ENCODE measurements at places on chromosomes 3 and 15.

- no peak for DNase-seq
These were observed 101.5 kb downstream of the PGPEP1L start for GRCh38 chr15:98905963-98906711.

DNA sequence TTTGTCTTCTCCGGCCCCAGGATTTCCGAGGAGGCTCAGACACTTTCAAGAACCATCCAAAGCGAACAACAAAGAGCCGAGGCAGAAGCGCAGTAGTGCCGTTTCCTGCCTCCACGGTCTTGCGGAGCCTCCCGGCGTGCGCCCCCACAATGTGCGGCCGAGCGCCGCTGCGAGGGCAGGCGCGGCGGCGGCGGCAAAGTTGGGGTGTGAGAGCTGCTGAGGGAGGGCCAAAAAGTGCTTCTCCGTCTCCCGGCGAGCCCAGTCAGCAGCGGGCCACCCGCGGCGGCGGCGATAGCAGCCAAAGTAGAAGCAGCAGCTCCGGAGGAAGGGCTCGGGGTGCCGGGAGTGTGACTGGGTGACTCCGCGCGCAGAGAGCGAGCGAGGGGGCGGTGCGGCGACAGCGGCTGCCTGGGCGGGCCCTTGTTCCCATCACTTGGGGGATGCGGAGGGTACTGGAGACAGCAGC is 749.1 kb downstream of the ROBO1 start:
- no peak for DNase-seq

DNA sequence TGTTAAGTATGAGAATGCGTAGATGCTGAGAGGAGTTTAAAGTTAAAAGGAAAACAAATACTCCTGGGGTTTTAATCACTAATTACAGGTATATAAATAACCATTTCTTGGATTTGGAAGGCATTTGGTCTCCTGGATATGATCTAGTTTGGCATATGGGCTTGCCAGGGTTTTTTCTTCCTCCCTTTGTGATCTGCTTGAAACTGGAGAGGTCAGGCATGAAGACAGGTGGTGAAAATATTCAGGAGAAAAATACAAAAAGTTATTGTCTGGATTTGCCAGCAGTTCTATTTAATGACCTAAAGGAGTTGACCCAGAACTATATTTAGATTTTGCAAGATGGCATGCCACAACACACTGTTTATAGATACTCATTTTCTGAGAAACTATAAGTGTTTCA is 136.3 kb downstream of the DIPK2A start:
- no peak for DNase-seq

- DNase-seq, result no peak
These were observed 598.0 kb downstream of the FOXP1 start for GRCh38 chr3:70985572-70985971.

- no peak for DNase-seq
These were observed 93.6 kb downstream of the TBC1D2B start for GRCh38 chr15:77983708-77984445.

- DNase-seq, result no peak
These were observed 3.3 kb downstream of the TMED3 start for GRCh38 chr15:79314186-79314585.

- no peak for DNase-seq
These were observed 205.9 kb upstream of the MDFIC2 start for GRCh38 chr3:70518356-70518755.

GRCh38 chr3:9211155-9211950 is 38.1 kb downstream of the SRGAP3 start:
- no peak for DNase-seq

DNA sequence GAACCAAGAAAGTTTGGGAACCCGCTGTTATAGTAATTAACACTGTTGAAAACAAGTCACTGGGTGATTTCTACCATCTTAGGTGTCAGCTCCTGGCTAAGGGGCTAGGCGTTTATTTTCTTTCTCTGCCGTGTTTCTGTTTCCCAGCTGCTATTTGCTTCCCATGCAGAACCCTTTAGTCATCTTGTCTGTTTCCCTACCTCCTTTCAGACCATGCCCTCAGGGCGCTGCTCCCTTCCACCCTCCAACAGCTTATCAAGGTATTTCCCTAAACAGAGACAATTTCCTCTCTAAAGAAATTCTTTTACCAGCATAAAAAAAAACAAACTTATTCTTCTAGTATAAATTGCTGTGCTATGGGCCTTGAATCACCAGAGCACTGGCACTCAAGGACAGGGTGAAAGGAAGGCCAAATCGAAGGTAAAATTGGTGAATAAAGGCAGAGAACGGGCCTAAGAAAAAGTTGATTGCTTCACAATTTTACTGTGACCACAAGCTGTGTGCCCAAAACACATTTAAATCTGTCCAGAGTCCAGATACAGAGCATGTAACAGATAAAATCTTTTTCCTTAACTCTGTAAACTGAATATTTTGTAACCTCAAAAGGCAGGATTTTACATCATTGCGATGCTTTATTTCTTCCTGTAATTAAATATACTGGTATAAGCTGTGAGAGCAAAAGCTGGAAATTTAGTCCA is 319.2 kb downstream of the ZNF621 start:
- DNase-seq, result no peak

GRCh38 chr3:66253790-66254620 is 33.2 kb downstream of the SLC25A26 start:
- DNase-seq, result peak; percentile 2

- DNase-seq, result no peak
These were observed 54.0 kb downstream of the B3GNT5 start for GRCh38 chr3:183306798-183307671.

DNA sequence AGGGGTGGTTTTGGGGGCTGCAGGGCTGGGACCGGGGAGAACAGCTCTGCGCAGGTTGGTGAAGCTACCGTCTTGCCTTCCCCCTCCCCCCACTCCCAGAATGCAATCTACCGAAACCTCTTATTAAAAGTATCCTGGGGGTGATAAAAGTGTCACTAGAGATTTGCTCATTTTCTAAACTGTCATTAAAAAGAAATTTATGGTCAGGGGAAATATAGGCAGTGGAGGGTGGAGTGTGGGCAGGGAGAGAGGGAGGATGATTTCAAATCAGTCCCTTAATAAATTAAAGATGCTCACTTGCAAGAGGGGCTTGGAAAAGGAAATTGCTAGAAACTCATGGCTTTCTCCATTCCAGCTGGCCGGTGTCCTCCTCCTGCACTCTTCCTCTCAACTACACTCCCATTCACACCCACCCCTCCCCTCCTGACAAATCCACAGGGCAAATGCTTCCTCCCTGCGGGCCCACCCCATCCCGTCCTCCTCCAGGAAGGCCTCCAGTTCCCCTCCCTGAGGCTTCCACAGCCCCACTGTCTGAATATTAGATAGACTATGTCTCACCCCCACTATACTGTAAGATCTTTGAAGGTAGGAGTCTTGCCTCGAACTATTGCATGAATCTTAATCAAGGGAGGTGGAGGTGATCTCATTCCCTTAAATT is 83.9 kb downstream of the TLE3 start:
- DNase-seq, result no peak

- no peak for DNase-seq
These were observed 190.4 kb downstream of the FOXP1 start for GRCh38 chr3:71393093-71393492.

GRCh38 chr3:43161684-43162229 is 55.9 kb upstream of the POMGNT2 start:
- DNase-seq, result no peak

DNA sequence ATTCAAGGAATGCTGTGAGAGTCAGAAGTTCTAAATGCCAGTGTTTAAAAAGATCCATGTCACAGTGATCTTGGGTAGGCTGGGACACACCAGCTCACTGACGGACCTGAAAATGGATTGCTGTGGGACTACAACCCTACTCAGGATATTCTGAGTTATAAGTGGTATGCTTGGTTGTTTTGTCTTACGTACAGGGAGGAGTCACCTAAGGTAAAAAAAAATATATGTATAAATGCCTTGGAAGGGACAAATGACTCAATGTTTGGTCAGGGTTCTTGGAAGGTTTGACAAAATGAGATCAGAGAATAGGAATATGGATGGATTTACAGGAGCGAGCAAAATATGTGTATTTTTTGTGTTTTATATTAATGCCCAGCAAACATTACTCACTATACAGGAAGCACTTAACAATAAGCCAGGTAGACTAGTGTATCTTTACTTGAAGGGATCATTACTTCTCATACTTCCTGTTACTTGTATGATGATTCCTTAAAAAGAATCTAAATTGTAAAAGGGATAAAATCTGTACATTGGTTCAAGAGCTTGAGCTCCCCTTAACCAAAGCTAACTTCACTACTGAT is 767.3 kb downstream of the GBE1 start:
- no peak for DNase-seq

- no peak for DNase-seq
These were observed 1.6 kb upstream of the MEGF11 start for GRCh38 chr15:66254951-66255676.

DNA sequence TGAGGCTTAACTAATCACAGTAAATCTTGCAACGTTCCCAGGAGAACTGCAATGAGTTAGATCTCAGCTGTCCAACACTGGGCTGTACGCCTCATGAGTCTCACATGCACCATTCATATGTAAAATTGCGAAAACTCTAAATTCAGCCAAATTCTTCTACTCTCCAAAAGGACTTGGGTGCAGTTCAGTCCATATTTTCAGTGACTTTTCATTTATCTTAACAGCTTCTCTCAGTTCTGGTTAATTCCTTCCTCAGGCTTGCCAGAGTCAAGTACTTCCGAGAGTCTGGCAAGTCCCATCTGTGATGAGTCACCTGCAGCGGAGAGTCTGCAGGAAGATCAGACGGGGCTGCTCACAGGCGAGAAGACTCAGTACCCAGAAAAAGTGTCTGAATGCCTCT is 11.5 kb downstream of the CCDC80 start:
- DNase-seq, result no peak

DNA sequence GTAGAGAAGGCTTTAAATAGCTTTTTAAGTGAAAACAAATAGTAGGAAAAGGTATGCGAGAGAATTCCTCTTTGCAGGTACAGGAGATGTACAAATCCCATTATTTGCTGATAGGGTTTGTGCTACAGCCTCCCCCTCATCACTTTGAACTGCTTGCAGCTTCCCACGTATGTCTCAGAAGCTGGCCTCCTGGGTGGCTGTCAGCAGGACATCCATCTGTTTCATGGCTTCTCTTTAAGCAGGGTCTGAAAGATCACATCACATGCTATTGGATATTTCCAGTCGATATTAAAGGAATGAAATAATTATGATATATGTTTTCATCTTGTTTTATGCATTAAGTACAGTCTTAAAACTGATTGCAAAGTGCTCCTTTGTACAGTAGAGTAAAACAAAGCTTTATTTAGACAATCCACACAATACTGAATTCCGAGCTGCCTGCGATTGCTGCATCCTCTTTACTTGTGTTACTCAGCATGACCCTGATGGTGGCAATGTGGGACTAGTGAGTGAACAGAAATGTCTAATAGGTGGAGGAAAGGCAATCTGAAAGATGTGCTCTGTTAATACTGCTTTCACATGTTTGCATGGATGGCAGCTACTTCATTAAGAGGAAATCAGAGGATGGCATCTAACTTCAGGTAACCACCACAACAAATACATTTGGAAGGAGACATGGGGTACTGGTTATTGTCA is 930.6 kb upstream of the SEMA6D start:
- DNase-seq, result peak; percentile 1

DNA sequence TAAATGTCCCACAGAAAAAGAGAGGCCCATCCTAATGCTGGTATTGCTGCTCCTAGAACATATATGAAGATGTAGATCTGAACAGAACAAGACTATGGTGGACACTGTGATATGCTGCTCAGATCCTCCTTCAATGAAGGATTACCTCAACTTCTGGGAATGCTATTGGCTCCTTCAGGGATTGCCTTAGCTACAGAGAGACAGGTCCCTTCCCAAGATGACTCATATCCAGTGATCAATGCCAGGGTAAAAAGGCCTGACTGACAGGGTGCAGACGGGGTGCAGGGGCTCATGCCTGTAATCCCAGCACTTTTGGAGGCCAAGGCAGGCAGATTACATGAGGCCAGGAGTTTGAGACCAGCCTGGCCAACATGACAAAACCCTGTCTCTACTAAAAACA is 20.5 kb upstream of the STAG1 start:
- no peak for DNase-seq

DNA sequence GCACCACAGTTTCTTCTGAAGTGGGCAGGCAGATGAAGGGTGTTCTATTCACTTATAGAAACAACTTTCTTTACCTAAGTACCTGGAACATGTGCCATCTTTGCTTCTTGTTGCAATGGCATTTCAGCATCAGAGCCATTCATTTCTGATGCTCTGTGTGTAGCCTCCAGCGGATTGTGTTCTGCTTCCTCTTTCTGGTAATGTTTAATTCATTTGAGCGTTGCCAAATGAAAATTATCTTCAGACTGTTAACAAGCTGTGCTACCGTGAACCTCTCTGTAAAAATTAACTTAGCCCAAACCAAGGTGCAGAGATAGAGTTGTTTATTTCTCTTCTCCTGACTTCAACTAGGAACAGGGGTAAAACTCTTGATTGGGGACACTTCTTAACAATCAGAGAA is 302.0 kb downstream of the EDEM1 start:
- DNase-seq, result no peak

GRCh38 chr3:194857469-194858113 is 171.9 kb downstream of the FAM43A start:
- DNase-seq, result no peak

GRCh38 chr3:130601442-130601971 is 84.5 kb downstream of the COL6A6 start:
- DNase-seq, result no peak

DNA sequence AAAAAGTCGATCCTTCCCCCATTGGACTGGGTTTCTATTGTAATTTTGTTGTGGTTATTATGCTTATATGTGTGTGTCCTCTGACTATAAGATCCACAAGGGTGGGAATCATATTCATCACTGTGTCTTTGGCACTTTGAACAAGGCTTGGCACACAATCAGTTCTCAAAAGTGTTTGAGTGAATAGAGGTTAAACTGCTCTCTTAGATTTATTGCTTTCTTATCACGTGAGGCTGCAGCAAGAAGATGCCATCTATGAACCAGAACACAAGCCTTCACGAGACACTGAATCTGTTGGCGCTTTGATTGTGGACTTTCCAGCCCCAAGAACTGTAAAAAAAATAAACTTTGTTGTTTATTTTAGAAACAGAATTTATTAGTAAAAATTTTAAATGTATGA is 295.0 kb upstream of the MDFIC2 start:
- no peak for DNase-seq

DNA sequence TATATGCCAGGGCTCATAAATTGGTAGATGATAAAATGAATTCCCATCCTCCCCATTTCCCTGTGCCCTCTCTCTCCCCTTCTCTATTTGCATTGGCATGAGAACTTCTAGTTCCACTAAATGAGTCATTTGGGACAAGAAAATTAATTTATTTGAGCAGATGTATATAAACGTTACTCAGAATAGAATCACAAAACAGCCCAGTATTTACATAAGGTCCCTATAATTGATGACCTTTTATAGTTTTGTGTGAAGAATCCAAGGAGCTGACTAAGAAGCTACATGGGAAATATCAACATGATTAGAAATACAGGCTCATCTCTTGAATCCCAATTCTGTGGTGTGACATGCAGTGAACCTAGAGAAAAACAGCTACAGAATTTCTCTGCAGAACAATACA is 617.7 kb upstream of the NR2F2 start:
- DNase-seq, result no peak

GRCh38 chr3:159629329-159630084 is 359.1 kb upstream of the IL12A start:
- no peak for DNase-seq

GRCh38 chr3:70824773-70825172 is 512.3 kb upstream of the MDFIC2 start:
- no peak for DNase-seq

GRCh38 chr15:84654689-84655453 is 788 bp upstream of the WDR73 start:
- peak; percentile 89 for DNase-seq

All from NCI-H2081 (cell line).